ENCODE measurements at places on chromosomes 5 and 9.

DNA sequence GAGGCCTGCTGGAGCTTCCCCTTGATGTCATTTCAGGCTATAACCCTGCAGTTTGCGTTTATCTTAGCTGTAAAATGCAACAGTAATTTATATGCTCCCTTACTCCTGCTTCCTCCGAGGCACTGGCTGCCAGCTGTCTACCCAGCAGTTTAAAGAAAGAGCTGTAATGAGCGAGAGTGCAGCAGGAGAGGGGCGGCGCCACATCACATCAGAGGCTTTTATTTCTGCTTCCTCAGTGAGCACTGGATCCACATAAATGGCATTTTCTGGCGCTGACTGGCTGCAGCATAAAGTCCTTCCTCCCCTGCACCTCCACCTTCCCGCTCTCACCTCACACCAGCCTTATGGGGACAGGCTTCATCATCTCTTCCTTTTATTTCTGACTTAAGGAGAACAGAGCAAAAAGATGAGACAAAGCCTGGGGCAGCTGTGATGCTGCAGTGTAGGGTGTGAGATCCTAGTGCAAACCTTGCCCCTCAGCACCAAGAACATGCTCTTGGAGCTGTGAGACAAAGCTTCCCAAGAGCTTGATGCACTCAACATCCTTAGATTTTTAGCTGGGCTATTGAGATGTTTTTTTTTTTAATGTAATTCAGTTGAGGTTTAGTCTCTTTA is 829.6 kb upstream of the ZNF608 start:
- no peak for DNase-seq

DNA sequence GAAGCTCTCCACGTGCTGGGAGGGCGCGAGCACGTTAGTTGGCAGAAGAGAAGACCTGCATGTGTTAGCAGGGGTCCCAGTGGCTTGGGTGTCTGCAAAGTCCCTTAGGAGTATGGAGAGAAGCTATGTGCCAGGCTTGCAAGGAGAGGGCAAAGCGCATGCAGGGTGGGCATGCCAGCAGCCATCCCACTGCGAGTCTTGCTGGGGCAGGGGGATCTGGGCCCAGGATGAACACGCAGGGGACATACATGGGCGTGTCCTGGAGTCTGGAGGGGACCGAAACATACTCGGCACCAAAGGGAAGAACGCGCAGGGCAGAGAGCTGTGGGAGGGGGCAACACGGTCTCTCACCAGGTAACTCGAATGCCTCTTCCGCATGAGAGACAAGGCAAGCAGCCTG is 43.6 kb upstream of the IPPK start:
- no peak for DNase-seq

GRCh38 chr5:107796797-107797196 is 126.1 kb upstream of the EFNA5 start:
- DNase-seq = no peak

GRCh38 chr5:179337796-179338676 is 7.2 kb downstream of the ADAMTS2 start:
- DNase-seq = no peak

GRCh38 chr9:7542126-7542525 is 257.5 kb downstream of the DMAC1 start:
- no peak for DNase-seq

DNA sequence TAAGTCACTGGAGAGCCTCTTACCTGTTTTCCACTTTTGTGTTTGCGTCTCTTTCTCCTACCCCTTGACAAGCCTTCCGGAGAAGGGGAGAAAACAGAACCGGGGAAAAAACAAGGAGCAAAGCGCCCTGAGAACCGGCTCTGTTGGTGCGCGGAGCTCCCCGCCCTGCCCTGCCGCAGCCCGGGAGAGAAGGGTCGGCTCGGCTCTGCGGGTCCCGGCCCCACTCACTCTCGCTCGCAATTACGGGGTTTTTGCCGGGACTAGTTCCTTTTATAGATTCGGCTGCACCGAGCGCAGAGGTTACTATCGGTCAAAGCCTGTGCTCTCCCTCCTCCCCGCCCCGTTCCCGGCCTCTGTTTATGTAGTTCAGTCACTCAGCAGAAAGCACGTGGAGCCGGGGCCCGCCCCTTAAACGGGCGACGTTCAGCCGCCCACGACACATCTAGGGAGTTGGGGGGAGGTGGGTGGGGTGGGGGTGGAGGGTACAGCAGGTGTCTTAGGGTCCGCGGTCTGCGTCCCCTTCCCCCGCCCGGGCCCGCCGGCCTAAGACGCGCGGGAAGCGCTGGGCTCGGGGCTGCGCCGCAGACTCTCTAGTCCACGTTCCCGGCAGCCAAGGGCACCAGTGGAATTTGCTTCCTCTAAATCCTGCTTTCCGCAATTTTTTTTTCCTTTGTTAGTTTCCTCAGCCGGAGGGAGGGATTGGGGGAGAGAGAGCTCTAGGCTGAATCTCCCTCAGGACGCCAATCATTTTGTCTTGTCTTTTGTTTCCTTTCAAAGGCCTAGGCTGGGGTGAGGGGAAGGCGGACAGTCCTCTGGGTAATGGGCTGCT is at the start of gene ABCA1:
Gene ABCA1 (minus strand): TSS at position 244 of the 829 bp plus-strand sequence. CDS start 24,476 bp downstream, outside the sequence.
- DNase-seq = peak; percentile 81

DNA sequence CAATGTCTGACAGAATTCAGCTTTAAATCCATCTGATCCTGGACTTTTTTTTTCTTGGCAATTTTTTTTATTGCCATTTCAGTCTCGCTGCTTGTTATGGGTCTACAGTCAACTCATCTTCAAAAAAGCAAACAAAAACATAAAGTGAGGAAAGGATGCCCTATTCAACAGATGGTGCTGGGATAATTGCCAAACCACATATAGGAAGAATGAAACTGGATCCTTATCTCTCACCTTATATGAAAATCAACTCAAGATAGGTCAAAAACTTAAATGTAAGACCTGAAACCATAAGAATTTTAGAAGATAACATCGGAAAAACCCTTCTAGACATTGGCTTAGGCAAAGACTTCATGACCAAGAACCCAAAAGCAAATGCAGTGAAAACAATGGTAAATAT is 389.1 kb upstream of the ST8SIA4 start:
- no peak for DNase-seq

DNA sequence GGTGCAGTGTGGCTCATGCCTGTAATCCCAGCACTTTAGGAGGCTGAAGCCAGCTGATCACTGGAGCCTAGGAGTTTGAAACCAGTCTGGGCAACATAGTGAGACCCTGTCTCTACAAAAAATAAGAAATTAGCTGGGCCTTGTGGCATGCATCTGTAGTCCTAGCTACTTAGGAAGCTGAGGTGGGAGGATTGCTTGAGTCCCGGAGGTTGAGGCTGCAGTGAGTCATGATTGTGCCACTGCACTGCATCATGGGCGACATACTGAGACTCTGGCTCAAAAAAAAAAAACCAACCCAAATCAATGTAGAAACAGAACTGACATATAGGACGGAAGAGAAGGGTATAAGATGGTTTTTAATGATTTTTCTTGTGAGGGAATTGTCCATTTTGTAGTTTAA is 27.7 kb downstream of the G3BP1 start:
- peak; percentile 19 for DNase-seq

DNA sequence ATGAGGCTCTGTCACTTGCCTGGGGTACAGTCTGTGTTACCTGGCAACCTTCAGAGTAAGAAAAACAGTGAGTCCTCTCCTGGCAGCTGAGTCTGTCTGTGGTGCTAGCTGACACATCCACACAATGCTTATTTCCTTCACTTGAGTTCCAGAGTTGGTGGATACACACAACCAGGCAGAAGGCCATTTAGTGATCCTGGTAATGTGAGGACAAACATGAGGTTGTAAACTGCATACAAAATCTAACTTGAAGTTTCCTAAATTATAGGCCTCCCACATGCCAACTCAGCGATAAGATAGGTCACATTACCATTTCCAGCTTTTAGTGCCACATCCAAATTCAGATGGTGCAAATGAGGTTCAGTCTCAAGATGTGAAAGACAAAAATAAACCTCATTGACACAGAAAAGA is 125.5 kb downstream of the DCP2 start:
- no peak for DNase-seq

DNA sequence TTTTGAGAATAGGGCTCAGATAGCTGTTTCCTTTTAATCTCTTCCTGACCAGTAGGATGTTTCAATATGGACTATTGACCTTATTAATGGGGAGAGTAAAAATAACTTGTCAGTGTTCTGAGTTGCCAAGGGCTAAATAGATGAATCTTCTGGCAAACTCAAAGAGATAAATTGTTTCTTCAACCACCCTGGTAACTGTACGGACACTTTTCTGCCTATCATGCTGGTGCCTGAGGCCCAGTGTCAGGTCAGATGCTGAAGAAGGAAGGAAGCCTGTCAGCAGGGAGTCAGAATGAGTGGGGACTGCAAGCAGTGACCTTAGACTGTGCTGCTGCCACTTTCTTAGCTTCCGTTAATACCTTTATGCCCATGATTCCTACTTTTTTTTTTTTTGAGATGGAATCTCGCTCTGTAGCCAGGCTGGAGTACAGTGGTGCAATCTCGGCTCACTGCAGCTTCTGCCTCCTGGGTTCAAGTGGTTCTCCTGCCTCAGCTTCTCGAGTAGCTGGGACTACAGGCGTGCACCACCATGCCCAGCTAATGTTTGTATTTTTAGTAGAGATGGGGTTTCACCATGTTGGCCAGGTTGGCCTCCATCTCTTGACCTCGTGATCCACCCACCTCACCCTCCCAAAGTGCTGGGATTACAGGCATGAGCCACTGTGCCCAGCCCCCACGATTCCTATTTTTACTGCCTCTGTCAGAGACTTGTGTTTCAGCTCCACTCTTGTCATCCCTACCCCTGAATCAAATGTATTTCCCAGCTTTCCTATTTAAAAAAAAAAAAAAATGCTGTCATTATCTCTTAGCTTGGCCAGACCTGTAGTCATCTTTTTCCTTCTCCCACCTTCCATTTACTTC is 33.7 kb downstream of the TGFBR1 start:
- DNase-seq = no peak

GRCh38 chr9:89992326-89993198 is 387.8 kb downstream of the GADD45G start:
- DNase-seq = no peak

- DNase-seq = peak; percentile 29
These were observed 23.9 kb downstream of the GTF3C4 start for GRCh38 chr9:132694144-132694543.

DNA sequence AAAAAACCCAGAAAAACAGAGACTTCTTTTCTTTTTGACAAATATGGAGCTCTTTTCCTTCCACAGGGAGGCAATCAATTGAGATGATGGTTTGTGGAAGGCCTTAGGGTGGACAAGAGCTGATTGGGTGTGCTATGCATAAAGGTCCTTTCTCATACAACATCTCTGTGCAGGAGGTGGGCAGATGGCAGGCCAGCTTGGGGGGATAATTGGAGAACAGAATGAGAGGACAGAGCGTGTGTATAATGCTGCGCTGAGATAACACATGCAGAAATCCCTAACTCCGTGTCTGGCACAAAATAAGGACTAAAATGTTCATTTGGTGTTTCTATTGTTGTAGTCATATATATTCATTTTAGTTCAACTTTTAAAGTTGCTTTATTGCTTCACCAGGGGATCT is 159.0 kb upstream of the MEF2C start:
- DNase-seq = no peak

DNA sequence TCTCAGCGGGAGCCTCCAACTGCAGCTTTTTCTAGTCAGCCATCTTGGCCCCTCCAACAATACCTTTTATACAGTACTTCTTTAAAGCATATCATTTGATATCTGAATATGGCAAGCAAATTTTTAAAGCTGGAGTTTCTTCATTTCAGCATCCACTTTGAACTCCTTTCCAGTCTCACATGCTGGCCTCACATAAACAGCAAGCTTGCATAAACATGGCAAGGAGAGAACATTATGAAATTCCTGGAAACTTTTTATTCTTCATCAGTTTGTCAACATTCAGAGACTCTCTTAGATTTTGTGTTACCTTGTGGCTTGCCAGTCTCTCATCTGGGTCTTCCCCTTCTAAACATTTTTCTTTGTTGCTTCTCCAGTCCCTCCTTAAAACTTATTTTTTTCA is 745.3 kb downstream of the NR2F1-AS1 start:
- no peak for DNase-seq

DNA sequence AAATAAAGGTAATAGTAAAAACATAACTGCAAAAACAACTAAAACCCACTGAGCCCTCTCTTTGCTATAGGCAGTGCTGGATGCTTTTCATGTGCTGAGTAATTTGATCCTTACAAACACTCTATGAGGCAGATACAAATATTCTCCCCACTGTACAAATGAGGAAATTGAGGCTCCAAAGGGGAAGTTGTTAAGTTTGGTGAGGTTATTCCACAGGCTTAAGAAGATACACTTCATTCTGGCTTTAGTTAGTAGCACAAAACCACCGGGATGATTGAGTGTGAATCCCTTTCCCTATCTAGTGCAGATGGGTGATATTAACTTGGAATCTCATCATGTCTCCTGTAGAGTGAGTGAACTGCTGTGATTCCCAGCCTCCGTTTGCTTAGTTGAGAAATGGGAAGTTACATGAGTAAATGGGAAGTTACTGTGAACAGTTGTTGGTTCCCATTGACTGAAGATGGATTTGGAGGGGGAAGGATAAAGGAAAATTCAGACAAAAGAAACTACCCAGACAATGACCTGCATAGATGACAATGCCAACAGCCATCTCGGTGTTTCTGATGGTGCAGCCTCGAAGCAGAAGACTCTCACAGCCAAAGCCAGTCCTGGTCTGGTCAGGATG is 208.3 kb downstream of the ATP10B start:
- no peak for DNase-seq

DNA sequence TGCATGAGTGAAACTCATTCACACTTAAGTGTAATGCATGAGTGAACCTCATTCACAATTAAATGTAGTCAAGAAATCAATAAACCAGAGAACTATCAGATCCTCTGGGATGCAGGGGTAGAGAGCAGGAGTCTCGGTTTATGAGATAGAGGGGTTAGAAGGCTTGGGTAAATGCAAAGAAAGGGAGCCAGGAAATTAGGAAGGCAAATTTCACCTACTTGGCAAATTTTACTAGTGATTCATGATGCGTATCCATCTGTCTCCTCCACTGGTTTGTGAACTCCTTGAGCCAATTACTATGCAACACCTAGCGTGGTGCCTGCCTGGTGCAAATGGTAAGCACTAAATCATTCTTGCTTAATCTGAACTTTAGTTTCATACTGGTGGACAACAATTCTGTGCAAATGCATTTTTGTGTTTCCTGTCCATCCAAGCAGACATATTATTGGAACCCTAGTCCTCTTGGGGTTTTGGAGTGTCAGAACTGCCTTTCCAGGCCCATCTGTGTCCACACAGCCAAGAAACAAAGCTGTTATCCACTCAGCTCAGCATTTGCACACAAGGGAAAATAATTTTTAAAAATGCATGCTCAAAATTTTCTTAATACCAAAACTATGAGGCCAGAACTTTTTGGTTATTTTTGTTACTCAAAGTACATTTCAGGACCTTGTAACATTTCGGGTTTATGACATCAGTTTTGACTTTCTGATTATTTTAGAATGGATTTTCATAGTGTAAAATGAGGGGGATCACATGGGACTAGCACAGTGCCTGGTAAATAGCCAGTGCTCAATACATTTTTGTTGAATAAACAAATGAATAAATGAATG is 5.2 kb downstream of the HAPLN1 start:
- no peak for DNase-seq

- peak; percentile 74 for DNase-seq
These were observed 751.6 kb downstream of the TLR4 start for GRCh38 chr9:118455788-118456187.

DNA sequence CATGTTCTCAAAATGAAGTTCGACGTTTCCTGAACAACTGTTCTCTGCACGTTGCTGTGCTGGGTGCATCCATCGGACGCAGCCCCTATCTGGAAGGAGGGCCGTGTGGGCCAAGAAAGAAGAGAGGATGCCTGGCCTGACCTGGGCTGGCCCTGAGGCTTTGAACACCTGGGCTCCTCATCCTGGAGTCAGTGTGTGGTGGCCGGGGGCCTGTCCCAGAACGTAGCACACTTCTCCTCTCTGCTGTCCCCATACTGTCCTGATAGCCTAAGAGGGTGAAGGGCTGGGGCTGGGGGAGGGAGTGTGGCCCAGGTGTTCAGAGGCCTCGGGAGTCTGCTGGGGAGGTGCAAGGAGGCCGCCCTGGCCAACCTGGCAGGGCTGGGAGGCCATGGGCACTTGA is 21.5 kb downstream of the COL5A1 start:
- DNase-seq = no peak

All from RCC 7860 (cell line).